ENCODE measurements at places on chromosomes 12 and 14.
A peak's percentile ranks its signal among the peaks of the same experiment; 100 is the strongest.

- peaks cover 18% of the 10 kb centered on the region for H3K4me1 ChIP-seq
- no peaks in the 10 kb centered on the region for H3K36me3 ChIP-seq
- no peak overlapping the region for H3K27ac ChIP-seq
- H3K27me3 ChIP-seq: peaks cover 77% of the 10 kb centered on the region
- ATAC-seq: peak; percentile 5
Measured at GRCh38 chr12:22335794-22336166, 1.3 kb upstream of the ST8SIA1 start.

DNA sequence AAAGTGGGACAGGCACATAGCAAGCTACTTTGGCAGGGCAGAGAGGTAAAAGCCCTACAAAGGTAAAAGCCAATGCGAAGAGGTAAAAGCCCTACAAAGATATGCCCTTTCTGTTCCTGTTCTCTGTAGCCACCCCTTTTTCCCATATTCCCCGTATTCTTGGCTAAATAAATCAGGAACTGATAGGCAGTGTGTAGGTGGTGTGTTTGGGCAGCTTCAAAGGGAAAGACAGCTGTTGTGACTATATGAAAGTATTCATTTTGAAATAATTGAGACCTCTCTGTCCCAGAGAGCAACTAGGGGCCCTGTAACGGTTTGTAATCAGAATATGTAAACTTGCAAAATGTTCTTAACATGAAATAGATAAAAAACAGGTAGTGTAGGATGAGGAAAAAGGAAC is 11.3 kb upstream of the SLC41A2 start:
- no peak for ATAC-seq
- H3K36me3 ChIP-seq: no peaks in the 10 kb centered on the region
- no peaks in the 10 kb centered on the region for H3K27me3 ChIP-seq
- no peak overlapping the region for H3K4me3 ChIP-seq
- no peak overlapping the region for H3K27ac ChIP-seq

- ATAC-seq: no peak
- H3K36me3 ChIP-seq: no peaks in the 10 kb centered on the region
- H3K4me1 ChIP-seq: no peaks in the 10 kb centered on the region
- no peak overlapping the region for H3K4me3 ChIP-seq
- no peaks in the 10 kb centered on the region for H3K27me3 ChIP-seq
Measured at GRCh38 chr12:117105902-117106301, 6.7 kb upstream of the TESC start.

DNA sequence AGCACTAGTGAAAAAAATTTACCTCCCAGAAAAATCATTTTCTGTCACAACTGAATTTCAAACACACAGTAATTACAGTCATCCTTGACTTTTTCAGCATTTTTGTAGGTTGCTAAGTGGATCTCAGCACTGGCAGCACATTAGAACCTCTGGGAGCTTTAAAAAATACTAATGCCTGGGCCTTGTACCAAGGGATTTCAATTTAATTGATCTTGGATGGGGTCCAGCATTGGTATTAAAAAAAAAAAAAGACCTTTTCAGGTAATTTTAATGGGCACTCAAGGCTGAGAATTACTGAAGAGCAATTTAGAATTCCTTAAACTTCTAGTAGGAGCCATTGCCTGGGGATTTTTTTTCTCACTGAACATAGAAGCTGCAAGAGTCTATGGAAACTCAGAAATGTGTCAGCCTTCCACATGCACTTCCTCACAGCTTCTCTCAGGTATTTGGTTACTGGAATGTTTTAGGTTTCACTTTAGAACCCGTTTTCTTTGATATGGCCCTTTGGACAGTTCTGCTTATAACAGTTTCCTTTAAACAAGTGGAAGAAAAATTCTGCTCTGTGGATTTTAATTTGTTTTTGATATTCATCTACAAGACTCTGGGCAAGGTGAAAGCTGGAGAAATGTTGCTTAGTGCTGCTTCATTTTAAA is 88.5 kb upstream of the DACT1 start:
- peaks cover 8% of the 10 kb centered on the region for H3K36me3 ChIP-seq
- H3K4me1 ChIP-seq: no peaks in the 10 kb centered on the region
- no peak overlapping the region for H3K4me3 ChIP-seq
- H3K27ac ChIP-seq: no peak overlapping the region
- ATAC-seq: no peak

- peak within 1 kb of the TSS; percentile 97 for H3K27ac ChIP-seq
- peak within 1 kb of the TSS; percentile 92 for H3K4me3 ChIP-seq
- peak; percentile 98 for ATAC-seq
- H3K4me1 ChIP-seq: peaks cover 33% of the 10 kb centered on the region
- H3K36me3 ChIP-seq: peaks cover 18% of the 10 kb centered on the region
- H3K27me3 ChIP-seq: no peaks in the 10 kb centered on the region
Measured at GRCh38 chr14:77760381-77761204, at the start of gene SNW1. Gene SNW1, minus strand, starts transcription at chr14:77761156. Its CDS starts 29 bp downstream, at chr14:77761127.

DNA sequence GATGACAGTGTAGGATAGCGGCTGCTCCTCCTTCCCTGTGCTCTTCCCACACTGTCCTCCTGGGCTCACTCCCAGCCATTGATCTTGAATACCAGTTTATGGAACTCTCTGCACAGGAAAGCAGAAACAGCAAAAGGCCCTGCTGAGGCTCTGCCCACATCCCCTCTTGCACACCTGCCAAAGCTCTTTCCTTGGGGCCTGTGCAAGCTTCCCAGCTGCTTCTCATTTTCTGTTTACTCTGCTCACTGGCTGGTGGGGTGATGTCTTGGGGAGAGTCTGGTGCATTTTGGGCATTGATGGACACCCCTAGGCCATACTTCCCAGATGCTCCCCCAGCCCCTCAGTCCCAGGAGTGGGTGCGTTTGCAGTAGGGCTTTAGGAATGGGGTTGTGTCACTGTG is 361.8 kb downstream of the TMEM121 start:
- no peaks in the 10 kb centered on the region for H3K4me1 ChIP-seq
- H3K4me3 ChIP-seq: peak overlapping the region; percentile 21
- ATAC-seq: no peak
- no peaks in the 10 kb centered on the region for H3K36me3 ChIP-seq
